ENCODE measurements at places on chromosomes 1 and 21.

DNA sequence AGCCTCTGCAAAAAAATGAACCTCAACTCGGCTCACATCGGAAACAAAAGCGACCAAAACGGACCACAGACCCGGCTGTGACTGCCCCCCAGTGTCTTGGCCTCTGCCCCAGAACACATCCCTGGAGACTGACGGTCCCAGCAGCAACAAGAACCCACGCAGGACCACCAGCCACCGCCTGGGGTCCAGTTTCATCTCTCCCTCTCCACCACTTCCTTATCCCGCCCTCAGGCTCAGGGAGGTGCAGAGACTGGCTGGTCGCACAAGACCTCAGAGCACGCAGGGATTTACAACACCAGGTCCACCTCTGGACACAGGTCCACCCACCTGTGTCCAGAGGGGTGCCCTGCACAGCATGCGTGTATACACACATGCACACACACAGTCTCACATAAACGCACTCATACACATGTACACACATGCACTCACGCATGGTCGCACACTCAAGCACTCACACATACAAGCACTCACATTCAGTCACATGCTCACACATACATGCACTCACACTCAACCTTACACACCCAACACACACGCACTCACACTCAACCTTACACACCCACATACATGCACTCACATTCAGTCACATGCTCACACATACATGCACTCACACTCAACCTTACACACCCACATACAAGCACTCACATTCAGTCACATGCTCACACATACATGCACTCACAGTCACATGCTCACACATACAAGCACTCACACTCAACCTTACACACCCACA, 18.6 kb upstream of the TMEM52 start:
- DNase-seq, result no peak

DNA sequence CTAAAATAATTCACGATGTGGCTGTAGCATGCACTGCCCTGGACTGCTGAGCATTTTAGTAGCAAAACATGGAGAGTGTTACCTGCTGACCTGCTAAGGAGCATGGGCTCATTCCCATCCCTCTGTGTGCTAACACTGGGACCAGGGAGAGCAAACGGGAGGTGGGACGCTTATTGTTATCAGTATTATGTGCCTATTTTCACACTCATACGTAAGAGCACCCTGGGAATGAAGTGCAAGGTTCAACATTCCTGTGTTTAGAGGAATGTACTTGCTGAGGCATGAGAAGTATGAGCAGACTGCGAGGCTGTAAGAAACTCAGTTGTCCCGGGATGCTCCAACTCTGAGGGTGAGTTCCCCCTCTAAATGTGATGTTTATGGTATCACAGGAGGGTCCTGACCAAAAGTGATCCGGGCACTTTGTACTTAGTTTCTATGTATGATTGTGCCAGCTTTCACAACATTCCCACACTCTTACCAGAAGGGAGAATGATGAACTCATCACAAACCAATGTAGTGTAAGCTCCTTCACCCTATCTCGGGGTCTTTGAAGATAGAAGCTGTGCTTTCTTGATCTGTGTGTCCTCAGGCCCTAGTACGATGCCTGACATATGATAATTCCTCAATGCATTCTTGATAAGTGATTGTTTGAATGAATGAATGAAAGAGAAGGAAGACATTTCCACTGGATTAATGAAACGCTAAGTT, 164.8 kb downstream of the KCNJ6 start:
- DNase-seq, result no peak

DNA sequence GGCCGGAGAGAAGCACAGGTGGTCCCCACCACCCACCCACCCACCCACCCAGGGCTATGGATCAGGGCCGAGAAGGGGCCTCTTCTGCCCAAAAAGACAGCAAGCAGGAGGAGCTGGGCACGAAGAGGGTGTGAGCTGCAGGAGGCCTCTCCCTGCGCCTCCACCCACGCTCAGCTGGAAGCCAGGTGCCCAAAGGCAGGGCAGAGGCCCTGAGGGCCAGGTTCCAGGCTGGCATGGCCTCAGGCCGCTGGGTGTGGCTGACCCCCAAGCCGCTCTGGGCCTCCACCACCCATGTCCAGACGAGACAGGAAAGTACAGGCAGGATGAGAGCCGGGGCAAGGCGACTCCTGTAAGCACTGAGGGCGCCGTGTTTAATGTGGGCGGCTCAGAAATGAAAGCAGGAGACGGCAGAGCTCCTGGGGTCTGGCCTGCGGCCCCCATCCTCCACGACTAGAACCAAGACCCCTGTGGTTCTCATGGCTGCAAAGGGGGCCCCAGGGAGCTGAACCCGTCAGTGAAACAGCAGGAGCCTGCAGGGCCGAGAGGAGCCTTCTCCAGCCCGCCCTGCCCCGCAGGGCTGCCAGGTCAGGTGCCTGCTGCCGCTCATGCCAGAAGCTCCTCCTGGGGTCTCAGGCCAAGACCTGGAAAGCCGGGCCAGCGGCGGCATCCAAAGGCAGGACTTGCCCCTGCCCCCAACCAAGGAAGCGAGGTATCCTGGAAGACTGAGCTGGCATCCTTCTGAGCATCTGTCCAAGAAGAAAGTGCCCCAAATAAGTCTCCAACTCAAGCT, 56.0 kb downstream of the MEGF6 start:
- DNase-seq, result no peak

DNA sequence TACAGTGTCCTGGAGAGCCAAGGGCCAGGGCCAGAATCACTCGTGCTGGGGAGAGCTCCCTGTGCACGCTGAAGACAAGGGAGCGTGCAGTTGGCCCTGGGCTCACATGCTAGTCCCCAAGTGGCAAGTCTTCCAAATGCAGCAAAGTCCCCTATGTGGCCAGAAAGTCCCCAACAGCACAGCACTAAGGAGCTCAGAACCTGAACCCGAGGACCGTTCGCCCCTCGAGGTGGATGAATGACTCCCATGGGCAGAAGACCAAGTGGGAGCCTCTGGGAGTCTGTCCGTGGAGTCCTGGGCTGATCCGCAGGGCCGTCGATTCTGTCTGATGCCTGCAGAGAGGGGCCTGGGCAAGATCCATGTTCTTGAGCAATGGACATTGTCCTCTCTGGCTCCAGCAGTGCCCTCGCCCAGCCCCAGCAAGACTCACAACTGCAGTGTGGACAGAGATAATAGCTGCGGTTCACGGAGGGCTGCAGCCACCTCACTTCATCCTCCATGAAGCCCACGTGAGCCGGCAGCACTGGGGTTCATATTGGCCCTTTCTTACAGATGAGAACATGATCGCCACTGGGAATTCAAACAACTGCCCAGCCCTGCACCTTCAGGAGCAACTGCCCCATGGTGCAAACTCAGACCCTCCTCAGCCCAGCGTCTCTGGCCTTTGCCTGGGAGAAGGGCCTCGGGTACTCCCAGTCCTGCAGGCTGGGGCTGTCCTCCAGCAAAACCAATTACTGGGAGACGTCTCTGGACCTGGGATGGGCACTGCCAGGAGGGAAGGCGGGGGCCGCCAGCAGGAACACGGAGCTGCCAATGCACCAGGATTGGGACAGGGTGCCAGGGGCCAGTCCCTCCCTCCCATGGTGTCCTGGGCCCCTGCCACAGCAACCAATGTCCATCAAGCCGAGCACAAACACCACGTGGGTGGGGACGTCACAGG, 243.7 kb downstream of the NPHP4 start:
- no peak for DNase-seq

DNA sequence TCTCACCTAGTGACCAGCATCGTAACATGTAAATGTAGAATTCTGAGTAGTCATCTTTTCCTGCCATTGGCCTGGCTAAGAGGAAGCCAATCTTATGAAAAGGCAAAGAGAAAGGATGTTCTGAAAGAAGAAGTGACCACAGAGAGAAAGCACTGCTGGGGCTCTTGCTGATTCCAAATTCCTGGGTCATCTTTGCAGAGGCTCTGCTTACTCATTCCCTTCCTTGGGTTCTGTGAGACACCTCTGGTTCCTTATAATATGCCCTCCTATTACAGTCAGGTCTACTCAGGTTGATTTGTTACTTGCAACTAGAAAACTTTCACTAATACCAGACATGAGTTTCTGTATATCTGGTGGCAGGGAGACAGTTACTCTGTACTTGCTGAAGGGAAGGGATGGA, 198.8 kb upstream of the C8B start:
- DNase-seq, result no peak

DNA sequence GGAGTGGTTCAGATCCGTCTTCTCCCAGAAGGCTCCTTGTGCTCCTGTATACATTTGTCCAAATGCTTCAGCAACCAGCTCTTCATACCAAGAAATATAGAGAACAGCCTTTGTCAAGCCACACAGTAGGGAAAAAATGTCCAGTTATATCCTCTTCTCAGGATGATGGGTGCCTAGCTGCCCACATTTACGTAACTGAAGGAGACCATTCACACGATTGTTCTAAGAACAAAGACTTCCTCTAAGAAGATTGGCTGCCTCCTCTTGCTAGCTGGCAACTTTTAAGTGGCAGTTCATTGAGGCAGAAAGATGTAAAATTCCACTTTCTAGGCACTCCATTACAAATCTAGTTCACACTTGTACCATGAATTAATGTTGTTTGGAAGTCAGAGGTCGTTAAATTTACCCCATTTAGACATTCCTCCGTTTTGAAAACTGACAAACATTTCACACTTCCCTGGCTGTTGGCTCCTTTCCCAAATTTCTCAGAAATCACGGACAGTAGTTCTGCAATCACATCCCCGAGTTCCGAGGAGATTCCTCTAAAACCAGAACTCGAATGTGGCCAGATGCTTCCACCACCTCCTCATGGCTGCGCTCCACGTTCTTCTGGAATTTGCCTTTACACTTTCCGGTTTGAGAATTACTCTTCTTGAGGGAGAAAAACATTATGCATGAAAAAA, 45.6 kb upstream of the CSF1 start:
- no peak for DNase-seq

DNA sequence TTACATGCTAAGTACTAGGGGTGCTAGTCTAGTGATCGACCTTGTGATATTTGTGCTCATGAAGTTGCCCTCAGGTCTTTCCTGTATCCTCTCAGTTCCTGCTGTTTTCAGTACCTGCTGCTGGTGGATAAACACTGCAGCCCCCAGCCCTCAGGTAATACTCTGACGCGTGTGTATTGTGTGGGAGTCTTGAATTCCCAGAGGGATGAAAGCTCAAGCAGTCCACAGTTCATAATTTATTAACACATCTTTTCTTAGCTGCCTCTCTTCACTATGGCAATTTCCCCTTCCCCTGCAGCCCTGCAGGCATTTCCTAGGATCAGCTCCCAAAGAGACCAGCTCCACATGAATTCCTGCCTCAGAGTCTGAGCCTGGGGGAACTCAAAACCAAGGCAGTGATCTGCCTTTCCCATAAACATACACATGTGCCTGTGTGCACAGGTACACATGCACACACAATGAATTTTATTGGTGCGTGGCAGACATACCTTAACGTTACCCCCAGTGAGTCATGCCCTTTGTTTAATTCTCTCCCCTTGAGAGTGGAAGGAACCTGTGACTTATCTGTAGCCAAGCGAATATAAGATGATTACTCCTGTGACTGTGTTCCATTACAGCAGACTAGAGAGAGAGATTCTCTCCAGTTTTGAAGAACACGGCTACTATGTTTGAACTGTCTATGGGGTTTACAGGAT, 14.1 kb upstream of the HMGCS2 start:
- no peak for DNase-seq

GRCh38 chr1:9242338-9242969, 7.9 kb downstream of the H6PD start:
- no peak for DNase-seq
